GM04504 (cell line): ENCODE measurements at places on chromosomes 7 and 10.

DNA sequence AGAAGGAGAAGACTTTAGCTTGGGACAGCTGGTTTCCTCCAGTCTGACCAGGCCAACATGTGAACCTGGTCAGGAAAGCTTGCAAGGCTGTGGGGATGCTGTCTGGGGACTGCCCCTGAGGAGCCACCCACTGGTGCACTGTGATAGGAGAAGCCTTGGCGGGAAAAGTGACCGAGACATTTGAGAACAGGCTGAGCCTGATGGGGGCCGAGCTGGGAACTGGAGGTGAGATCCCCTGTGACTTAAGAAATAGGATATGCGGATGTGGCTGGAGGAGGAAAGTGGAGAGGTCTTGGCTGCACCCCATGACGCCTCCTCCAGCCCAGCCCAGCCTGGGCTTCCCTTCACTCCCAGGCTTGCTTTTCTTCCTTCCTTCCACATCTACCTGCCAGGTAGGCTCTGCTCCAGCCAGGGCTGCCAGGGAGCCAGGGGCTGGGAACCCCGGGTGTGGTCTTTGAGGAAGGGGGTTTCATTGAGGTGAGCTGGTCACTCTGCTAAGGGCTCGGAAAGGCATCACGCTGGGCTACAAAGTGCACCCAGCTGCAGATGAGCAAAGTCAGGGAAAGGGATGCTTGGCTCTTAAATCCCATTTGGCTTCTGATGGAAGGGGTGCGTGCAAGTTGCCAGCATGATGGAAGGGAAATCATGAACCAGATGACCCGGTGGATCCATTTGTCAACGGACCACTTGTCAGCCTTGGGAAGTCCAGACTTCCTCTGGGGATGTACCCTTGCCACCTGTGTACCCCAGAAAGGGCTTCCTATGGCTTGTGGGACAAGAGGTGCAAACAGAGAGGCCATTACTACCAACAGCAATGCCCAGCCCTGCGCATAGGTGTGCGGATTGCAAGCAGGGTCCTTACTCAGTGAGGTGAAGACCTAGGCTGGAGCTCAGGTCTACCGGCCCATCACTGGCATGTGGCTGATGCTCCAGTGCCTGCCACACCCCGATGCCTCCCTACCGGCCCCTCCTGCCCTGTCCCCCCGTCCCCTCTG lies 66.3 kb downstream of the C10orf143 start:
- no peak for DNase-seq

- no peak for DNase-seq
Observed at GRCh38 chr7:22579961-22580360, 80.0 kb upstream of the STEAP1B start.

- no peak for DNase-seq
Observed at GRCh38 chr10:7475046-7475911, 64.4 kb upstream of the SFMBT2 start.

GRCh38 chr7:54802841-54803240 lies 43.8 kb upstream of the SEC61G start:
- no peak for DNase-seq

- DNase-seq: no peak
Observed at GRCh38 chr7:72710983-72711382, 117.0 kb downstream of the TYW1B start.

GRCh38 chr10:124734311-124735166 lies 9.6 kb downstream of the FAM53B start:
- DNase-seq: no peak

DNA sequence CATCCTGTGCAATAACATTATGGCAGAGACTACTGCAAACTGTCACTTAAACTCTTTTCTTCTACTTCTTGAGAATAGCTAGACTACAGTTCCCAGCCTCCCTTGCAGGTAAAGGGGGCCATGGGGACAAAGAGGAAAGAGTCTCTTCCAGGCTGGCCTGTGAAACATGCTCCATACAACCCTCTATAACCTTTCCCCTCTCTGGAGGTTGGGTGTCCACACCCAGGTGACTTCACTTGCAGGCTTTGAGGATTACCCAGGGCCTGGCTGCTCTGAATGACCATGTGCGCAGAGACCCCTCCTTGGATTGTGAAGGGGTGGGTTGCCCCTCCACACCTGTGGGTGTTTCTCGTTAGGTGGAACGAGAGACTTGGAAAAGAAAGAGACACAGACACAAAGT lies 84.1 kb downstream of the SEC61G start:
- DNase-seq: no peak

DNA sequence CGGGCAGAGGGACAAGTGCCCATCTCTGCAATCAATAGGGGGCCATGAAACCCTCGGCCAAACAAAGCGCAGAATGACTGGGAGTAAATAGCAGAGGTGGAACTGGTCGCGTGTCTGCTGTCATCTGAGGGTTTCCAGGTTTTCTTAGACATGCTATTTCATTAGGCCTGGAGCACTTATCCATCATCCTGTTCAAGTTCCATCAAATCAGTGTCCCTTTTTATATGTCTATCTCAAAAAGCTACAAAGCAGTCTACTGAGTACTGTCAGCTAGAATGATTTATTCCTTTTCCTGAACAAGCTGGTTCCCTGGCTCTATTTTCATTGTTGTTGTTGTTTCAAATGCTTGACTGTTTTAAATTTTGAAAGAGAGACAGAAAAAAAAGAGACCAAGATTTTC lies 590.5 kb downstream of the PARD3 start:
- DNase-seq: no peak

DNA sequence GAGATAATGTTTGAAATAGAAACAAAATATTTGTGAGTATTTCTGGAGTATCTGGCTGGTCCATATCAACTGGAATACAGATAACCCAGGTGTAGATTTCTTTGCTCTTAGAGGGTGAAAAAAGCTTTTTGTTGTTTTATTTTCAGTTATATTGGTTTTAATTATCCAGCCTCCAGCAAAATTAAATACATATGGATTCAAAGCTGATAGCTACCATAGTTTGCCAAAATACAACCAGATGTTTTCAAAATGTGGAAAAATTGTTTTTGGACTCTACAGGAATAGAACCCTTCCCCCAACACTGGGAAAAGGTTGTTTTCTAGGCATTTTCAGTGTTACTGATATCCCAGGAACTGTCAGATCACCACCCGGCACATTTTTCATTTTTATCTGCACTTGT lies 30.1 kb downstream of the LRRC17 start:
- DNase-seq: no peak

DNA sequence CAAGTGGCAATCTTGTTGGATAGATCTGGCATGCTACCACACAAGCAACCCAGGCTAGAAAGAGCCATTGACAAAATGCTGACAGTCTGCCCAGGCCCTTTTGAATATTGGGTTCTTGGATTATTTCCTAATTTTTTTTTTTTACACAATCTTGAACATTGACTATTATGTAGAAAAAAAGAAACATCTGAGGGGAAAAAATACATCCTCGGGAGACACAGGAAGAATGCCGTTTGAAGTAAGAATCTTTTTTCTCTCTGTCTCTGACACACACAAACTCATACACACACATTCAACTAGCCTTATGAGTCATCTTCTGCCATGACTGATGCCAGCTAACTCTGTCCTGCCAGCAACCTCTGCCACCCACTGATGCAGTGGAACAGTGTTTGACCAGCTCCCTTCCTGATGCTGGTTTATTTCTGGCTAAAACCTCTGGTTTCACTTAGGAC lies 47.2 kb downstream of the SORBS1 start:
- DNase-seq: no peak

GRCh38 chr7:128057909-128058308 lies 26.7 kb upstream of the LRRC4 start:
- no peak for DNase-seq

DNA sequence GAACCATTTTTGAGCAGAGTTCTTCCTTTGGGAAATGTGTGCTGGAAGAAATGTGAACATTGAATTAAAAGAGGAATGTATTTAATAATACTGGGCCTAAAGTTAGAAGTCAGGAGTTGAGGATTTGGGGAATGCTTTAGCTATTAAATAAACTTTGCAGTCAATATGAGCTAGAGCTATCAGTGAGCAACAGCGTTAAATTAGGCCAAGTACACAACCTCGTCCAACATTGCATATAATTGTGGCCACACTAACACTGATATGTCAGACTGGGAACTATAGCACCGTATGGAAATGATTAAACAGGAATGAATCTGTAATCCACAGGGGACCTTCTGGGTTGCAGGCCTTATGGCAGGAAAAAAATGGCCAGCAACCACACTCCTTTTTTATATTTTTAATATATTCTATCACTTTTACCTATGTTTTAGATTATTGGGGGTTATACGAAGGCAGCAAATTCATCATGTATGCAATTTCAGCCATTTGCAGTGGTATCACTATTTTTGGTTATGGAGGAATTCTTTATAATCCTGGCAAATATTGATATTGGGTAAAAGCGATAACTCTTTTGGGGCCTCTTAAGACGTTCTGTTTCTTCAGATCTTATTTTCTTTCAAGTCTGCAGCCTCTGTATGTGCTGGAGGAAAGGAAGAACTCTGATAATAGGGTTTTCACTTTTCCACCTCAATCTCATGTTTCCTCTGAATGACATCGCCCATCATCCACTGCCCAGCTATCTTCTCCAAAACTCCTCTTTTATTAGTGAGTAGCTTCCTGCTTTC lies 236.3 kb upstream of the PLXDC2 start:
- no peak for DNase-seq

- no peak for DNase-seq
Observed at GRCh38 chr7:87448388-87448787, 27.1 kb downstream of the ABCB4 start.

DNA sequence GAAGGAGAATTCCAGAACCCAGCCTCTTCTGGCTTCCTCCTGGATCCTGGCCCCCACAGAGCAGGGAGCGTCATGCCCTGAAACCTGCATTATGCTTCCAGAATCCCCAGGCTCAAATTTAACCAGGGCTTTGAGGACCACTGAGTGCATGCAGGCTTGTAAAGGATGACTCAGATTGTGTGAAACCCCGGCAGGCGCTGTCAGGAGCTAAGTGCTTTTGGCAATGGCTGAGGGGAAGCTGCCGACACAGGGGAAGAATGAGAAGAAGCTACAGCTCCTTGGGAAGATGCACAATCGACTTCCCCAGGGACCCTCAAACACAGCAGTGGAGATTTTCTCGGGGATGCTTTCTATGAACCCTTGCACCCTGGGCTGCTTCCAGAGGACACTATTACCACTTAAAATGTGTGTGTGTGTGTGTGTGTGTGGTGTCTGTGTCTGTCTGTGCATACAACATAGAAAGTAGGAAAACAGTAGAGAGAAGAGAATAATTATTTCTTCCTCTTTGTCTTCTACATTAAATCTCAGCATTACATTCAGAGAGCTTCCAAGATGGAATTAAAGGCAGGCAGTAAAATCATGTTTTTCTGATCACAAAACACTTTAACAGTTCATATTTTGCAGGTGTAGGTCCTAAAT lies 183.5 kb upstream of the INHBA start:
- peak; percentile 93 for DNase-seq

GRCh38 chr10:110445871-110446270 lies 51.8 kb upstream of the DUSP5 start:
- no peak for DNase-seq

GRCh38 chr10:19652750-19653149 lies 163.5 kb upstream of the PLXDC2 start:
- DNase-seq: no peak

- DNase-seq: no peak
Observed at GRCh38 chr7:76383089-76383944, 24.5 kb upstream of the YWHAG start.

DNA sequence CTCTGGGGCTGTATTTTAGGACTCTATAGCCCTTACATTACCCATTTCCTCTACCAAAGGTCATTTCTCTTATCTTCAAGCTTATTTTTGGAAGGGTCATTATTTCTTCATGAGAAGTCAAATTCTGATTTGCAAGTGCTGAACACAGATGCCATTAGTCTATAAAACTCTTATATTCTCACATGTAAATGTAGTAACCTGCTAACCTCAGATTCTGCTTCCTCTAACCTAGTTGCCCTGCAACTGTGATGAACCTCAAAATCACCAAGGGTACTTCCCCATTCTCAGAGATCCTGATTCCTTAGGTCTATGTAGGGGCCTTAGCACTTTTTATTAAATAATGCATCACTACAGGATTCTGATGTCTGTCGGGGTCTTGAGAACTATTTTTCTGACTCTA lies 6.3 kb downstream of the FAS start:
- DNase-seq: no peak

DNA sequence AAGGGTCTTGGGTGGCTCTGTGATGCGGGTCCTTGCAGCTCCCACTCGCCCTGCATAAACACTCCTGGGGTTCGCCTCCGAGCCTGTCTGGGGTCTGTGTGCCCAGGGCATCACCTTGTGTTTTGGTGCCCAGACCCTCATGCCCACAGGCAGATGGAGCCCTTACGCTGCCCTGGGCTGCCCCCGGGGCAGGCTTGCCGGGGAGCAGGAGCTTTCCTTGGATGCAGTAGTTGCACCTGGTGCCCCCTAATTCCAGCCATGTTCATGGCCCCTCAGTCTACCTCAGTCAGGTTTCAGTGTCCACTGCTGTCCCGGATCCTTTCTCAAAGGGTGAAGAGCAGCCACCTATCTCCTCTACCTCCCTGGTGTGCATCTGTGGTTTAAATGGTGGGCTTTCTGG lies 396.0 kb downstream of the PTPRN2 start:
- DNase-seq: no peak

GRCh38 chr7:78686189-78686588 lies 767.3 kb downstream of the MAGI2 start:
- no peak for DNase-seq
